ENCODE measurements at places on chromosomes 7 and 10.

- DNase-seq: no peak
These were observed 17.9 kb downstream of the RFC2 start for GRCh38 chr7:74236284-74236683.

DNA sequence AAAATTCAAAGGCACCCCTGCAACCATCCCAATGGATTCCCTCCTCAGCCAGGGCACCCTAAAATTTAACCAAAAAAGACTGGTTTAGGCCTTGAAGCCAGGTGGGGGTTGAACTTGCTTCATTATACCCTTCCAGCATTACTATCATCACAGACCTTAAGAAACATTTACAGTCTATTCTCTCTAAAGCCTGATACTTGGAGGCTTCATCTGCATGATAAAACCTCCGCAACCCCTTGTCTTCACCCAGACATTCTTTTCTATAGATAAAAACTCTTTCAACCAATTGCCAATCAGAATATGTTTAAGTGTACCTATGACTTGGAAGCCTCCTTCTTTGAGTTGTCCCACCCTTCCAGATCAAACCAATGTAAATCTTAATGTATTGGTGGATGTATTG lies 17.9 kb downstream of the AVL9 start:
- DNase-seq: no peak

GRCh38 chr10:49290607-49291006 lies 8.4 kb upstream of the C10orf71 start:
- no peak for DNase-seq

GRCh38 chr10:97062456-97062855 lies 123.3 kb downstream of the SLIT1 start:
- DNase-seq: no peak

- no peak for DNase-seq
These were observed 610.5 kb upstream of the PFKP start for GRCh38 chr10:2456834-2457233.

- no peak for DNase-seq
These were observed 2.8 kb downstream of the EMX2 start for GRCh38 chr10:117545141-117546019.

GRCh38 chr10:58219875-58220274 lies 47.8 kb downstream of the IPMK start:
- DNase-seq: no peak

DNA sequence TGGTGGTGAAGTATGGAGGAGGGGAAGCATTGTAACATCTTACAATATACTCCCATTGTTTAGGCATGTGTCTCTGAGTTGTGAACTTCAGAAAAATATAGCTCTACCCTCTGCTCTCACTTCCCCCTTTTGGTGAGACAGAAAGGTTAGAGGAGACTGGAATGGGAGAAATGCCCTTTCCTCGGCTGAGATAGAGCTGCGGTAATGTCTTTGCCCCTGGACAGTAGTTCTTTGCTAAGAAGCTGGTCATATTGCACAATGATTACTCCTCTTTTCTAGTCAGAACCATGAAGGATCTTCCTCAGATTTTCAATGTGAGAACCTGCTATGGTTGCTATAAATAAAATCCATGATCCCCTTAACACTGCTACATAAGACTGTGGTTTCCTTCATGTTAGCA lies 171.0 kb downstream of the SEM1 start:
- DNase-seq: no peak

- no peak for DNase-seq
These were observed 25.2 kb upstream of the UNC5B start for GRCh38 chr10:71187197-71187596.

Measured in C1 segment of cervical spinal cord (tissue), 14 donors.